ENCODE measurements at places on chromosomes 7 and 10.

- H3K4me1 ChIP-seq = no peaks in the 10 kb centered on the region
- H3K27me3 ChIP-seq = no peaks in the 10 kb centered on the region
- no peak overlapping the region for H3K4me3 ChIP-seq
- H3K36me3 ChIP-seq = no peaks in the 10 kb centered on the region
These were observed 350.8 kb downstream of the PLXNA4 start for GRCh38 chr7:132225216-132226030.

DNA sequence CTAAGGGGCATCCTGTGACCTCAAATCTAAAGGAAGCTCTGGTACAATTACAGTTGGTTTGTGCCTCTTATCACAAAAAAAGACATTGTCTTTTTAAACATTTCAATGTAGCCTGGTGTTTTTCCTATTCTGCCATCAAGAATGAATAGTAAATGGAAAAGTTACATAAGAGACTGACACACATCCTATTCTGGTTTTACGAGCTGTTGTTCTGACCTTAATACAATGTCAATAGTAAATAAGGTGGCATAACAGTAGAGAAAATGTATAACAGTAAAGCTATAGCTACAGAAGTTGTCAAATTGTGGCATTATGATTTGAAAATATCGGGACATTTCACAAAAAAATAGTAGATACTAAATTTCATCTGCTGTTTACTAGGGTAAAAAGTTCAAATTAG, 88.4 kb downstream of the NT5C2 start:
- H3K27me3 ChIP-seq = no peaks in the 10 kb centered on the region
- peaks cover 49% of the 10 kb centered on the region for H3K36me3 ChIP-seq
- DNase-seq = no peak
- no peak overlapping the region for H3K4me3 ChIP-seq
- H3K4me1 ChIP-seq = no peaks in the 10 kb centered on the region

DNA sequence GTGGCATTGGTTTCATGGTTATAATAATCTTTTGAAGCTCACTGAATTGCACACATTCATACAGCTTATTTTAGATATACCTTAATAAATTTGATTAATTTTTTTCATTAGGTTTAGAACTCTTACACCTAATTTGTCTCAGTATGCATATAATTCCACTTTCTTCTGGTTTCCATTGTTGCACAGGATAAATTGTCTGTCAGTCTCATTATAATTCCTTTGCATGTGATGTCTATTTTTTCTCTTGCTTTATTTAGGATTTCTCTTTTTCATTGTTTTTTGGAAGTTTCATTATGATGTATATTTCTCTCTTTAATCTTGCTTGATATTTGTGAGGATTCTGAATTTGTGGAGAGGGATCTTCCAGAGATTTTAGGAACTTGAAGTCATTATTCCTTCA, 84.7 kb downstream of the ARL5B start:
- no peaks in the 10 kb centered on the region for H3K27me3 ChIP-seq
- no peaks in the 10 kb centered on the region for H3K4me1 ChIP-seq
- no peak overlapping the region for H3K4me3 ChIP-seq
- H3K36me3 ChIP-seq = no peaks in the 10 kb centered on the region

DNA sequence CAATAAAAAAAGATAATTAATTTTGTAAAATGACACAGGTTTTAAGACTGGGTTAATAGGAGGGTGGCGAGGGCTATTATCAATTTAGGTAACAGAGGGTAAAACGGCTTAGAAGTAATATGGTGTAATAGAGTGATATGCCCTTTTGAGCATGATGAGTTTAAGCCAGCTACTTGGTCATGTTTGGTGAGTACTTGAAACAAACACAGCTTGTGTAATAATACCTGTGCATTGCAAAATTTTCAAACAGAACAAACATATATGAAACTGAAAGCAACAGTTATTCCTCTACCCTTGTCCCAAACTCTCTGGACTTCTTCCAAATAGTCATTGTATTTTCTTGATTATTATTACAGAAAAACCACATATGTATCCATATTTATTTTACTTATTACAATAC, 241.7 kb downstream of the MAGI2 start:
- H3K4me3 ChIP-seq = no peak overlapping the region
- DNase-seq = no peak
- no peaks in the 10 kb centered on the region for H3K27me3 ChIP-seq
- no peaks in the 10 kb centered on the region for H3K36me3 ChIP-seq
- H3K4me1 ChIP-seq = no peaks in the 10 kb centered on the region

- no peaks in the 10 kb centered on the region for H3K36me3 ChIP-seq
These were observed 16.1 kb downstream of the R3HCC1L start for GRCh38 chr10:98150544-98150943.
